ENCODE measurements at places on chromosomes 4 and X.

GRCh38 chr4:124035364-124036041 is 638.9 kb downstream of the SPRY1 start:
- DNase-seq, result no peak

DNA sequence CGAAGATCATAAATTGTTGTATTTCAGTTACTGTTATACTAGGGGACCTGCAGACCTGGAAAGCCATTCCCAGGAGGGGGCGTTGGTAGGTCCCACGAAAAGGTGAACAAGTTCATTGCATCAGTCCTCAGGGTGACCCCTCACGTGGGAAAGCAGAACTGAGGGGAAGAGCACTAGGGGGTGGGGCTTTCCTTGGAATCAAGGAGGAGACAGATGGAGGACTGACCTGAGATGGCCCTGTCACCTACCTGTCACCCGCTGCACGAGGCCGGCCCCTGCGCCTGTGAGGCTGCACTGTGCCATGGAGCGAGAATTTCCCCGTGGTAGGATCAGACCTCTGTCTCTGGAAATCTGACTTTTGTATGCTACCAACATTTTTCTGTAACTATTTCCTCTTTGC is 41.8 kb upstream of the CLDN24 start:
- DNase-seq, result no peak

- DNase-seq, result no peak
Observed at GRCh38 chrX:69126642-69127041, 38.6 kb downstream of the PJA1 start.

DNA sequence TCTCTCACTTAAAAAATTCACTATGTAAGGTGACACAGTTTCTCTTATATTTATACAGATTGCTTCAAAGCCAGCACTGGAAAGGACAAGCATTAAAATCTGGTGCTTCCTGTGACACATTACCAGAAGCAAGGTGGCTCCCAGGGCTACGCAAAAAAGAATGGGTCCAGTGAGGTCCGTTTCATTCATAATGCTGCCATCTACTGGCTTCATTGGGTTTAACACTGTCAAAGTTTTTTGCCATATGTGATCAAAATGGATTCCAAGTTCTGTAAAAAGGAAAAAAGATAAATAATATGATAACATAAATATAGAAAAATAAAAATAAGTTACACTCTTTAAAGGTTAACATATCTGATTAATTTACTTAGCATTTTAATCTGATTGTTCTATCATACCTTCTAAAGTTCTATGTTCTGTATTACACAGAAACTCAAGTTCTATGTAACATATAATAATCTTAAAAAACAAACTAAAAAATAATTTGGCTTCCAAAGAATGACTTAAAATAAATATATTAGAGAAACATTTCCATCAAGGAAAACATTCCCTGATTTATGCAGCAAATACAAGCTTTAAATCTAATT is 22.1 kb downstream of the YIPF7 start:
- DNase-seq, result peak; percentile 44

DNA sequence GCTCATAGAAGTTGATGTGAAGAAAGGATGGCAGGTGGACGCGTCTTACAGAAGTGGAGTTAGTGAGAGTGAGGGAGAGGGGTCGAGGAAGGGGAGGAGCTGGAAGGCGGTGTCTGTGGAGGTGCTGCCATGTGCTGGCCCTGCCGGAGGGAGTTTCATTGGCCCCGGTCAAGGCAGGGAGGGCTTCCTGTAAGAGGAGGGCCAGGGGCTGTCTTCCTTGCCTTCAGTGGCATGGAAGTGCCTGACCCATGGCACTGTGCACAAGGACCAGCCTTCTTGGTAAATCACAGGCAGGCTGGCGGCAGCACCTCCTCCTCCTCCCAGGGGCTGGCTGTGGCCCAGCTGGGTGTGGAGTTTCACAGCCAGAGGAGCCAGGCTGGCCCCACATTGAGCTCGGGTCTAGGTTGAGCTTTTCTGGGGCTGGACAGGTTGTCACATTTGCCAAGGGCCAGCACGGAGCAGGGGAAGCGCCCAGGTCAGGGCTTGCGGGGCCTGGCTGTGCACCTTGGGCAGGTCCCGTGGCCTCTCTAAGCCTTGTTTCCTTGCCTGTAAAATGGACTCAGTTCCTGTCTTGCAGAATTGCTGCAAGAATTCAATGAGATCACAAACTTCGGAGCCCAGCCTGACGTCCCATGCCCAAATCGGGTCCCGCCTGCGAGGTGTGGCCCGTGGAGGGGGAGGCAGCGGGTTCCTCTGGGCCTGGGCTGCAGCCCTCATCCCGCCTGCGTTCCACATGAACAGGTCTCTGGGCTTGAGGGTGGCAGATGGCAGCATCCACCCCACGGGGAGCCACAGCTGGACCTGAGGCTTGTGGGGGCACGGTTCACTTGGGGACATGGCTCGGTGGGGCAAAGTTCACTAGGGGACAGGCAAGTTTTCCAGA is 7.0 kb downstream of the HTRA3 start:
- DNase-seq, result no peak
